Cardiac atrium fibroblast (primary cell): ENCODE measurements at places on chromosomes 5 and 9. TPM values are rescaled to one million over a fixed set of nuclear protein-coding genes. Genes with fewer than 3 reads are reported as not detected.

Gene SHISAL2B
- not detected in 2 replicates for total RNA-seq

Gene SLC36A2
- total RNA-seq: not detected in 2 replicates

Gene CYFIP2
- 0.54 and 4.7 TPM in 2 replicates for total RNA-seq

Gene LCN15
- total RNA-seq: not detected in 2 replicates

Gene PKD2L2
- total RNA-seq: not detected in 2 replicates

Gene GPX8
- 133 and 140 TPM in 2 replicates for total RNA-seq

Gene CKMT2
- total RNA-seq: 0.72 TPM in 1 of 2 replicates, not detected in the other

Gene FGF18
- 0.49 TPM in 1 of 2 replicates, not detected in the other for total RNA-seq

Gene ROR2
- total RNA-seq: 31.9 and 33.4 TPM in 2 replicates

Gene SV2C
- not detected in 2 replicates for total RNA-seq

Gene PLAC8L1
- not detected in 2 replicates for total RNA-seq

Gene SLC34A1
- not detected in 2 replicates for total RNA-seq

Gene PCAT7
- not detected in 2 replicates for total RNA-seq

Gene CCL21
- total RNA-seq: 1.4 TPM in 1 of 2 replicates, not detected in the other

Gene CDO1
- total RNA-seq: 0.65 and 0.72 TPM in 2 replicates

Gene LOX
- total RNA-seq: 226 and 304 TPM in 2 replicates

Gene CCDC183
- total RNA-seq: 0.18 and 1.6 TPM in 2 replicates

Gene SLC44A1
- total RNA-seq: 88.6 and 98.2 TPM in 2 replicates

Gene CMYA5
- total RNA-seq: under 0.01 and 0.18 TPM in 2 replicates

Gene NSG2
- not detected in 2 replicates for total RNA-seq
